PC-9 (cell line): ENCODE measurements at places on chromosomes 6 and 20. TPM values are rescaled to one million over a fixed set of nuclear protein-coding genes. Genes with fewer than 3 reads are reported as not detected.
A peak's percentile ranks its signal among the peaks of the same experiment; 100 is the strongest.

COL19A1 gene
- not detected in 2 replicates for total RNA-seq

GRCh38 chr20:2804852-2805688 is 4.6 kb upstream of the CPXM1 start:
- no peak overlapping the region for H3K4me3 ChIP-seq
- no peaks in the 10 kb centered on the region for H3K4me1 ChIP-seq
- DNase-seq = no peak
- peaks cover 29% of the 10 kb centered on the region for H3K27me3 ChIP-seq
- no peaks in the 10 kb centered on the region for H3K36me3 ChIP-seq

TRAPPC3L gene
- total RNA-seq = not detected in 2 replicates

DNA sequence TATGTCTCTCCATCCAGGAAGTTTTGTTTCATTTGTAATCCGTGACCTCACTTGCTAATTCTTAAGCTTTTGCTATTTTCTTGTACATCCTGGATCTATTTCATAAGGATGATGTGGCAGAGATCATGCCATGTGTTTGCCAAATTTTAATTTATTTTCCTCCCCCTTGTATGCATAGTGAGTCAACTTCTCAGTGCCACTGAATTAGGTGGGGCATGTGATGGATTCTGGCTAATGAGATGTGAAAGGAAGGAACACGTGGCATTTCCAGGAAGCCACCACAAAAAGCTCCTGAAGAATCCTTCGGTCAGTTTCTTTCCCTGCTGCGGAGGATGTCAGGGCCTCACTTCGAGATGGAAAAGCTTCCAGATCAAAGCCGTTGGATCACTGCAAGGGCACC is 86.2 kb upstream of the PRL start:
- H3K4me1 ChIP-seq = no peaks in the 10 kb centered on the region
- no peaks in the 10 kb centered on the region for H3K27me3 ChIP-seq
- H3K27ac ChIP-seq = no peak overlapping the region
- H3K4me3 ChIP-seq = no peak overlapping the region

DNA sequence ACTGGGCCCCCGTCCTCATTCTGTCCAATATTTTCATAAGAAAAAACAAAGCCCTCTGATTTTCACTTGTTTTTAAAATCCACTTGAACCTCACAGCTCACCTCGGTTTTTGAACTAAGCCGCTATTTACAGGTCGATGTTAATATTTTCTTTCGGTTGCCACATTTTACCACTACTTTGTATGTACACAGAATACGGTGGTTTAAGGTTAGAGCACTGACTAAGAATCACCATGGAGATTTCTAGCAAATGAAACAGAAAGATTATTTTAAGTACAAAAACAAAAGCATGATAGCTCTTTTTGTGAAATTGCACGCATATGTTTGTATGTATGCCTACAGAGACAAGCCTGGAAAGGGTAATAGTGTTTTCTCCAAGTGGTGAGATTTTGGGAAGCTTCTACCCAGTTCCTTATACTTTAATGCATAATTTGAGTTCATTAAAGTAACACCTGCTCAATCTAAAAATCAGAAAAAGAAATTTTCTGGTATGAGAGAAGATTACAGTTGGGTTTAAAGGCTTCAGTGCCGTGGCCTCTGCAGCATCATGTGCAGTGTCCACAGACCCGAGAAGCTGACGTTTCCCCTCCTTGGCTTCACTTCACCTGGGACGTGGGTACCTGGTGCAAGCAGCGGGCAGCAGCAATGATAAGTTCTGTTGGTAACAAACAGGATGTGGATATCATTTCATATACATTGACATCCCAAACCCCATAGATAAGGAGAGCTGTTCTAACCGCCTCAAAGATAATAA is 144.0 kb downstream of the UST start:
- no peak overlapping the region for H3K27ac ChIP-seq
- no peaks in the 10 kb centered on the region for H3K27me3 ChIP-seq
- H3K4me1 ChIP-seq = no peaks in the 10 kb centered on the region
- no peak overlapping the region for H3K4me3 ChIP-seq
- DNase-seq = no peak

KIAA1755 gene
- total RNA-seq = 0.22 and 0.30 TPM in 2 replicates

DNA sequence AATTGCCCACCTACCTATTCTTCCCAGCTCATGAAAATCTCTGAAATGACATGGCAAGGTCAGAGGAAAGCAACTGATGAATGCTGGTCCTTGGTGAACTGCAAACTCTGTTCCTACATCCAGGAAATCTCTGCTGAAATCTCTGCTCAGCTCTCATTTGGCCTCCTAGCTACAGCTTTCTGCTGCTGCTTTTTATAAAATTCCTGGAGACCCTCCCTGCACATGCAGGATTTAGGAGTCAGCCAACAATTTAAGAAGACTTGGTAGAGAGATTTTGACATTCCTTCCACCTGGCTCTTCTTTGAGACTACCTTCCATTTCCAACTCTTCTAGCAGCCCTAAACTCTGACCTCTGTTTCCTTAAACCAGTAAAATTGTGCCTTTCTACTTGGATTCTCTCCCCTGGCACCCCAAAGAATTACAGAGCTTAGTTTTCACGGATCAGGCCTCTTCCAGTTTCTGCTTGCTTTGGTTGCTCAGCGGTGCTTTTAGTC is 55.5 kb downstream of the PDE7B start:
- no peaks in the 10 kb centered on the region for H3K27me3 ChIP-seq
- H3K36me3 ChIP-seq = no peaks in the 10 kb centered on the region
- no peaks in the 10 kb centered on the region for H3K4me1 ChIP-seq
- no peak overlapping the region for H3K4me3 ChIP-seq
- no peak overlapping the region for H3K27ac ChIP-seq

GRCh38 chr6:12058172-12058961 is 46.3 kb downstream of the HIVEP1 start:
- no peak for DNase-seq
- no peaks in the 10 kb centered on the region for H3K36me3 ChIP-seq
- H3K27me3 ChIP-seq = no peaks in the 10 kb centered on the region
- no peak overlapping the region for H3K4me3 ChIP-seq
- no peaks in the 10 kb centered on the region for H3K4me1 ChIP-seq
- no peak overlapping the region for H3K27ac ChIP-seq

DNA sequence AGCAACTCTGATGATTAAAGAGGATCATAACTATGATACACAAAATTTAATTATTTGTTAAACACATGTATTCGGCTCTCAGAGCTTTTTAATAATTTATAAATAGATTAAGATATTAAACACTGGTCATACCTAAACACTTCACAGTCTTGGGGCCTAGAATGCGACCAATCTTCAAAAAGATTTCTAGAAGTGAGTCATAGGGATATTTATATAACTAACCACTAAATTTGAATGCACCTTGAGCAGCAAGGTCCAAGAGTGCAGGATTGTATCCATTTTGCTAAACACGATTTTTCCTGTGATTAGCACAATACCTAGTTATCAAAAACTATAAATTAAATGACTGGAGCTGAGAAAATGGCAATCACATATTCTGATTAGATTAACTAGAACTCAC is 709.3 kb downstream of the EPHA7 start:
- DNase-seq = no peak
- H3K27ac ChIP-seq = no peak overlapping the region
- no peaks in the 10 kb centered on the region for H3K4me1 ChIP-seq

DNA sequence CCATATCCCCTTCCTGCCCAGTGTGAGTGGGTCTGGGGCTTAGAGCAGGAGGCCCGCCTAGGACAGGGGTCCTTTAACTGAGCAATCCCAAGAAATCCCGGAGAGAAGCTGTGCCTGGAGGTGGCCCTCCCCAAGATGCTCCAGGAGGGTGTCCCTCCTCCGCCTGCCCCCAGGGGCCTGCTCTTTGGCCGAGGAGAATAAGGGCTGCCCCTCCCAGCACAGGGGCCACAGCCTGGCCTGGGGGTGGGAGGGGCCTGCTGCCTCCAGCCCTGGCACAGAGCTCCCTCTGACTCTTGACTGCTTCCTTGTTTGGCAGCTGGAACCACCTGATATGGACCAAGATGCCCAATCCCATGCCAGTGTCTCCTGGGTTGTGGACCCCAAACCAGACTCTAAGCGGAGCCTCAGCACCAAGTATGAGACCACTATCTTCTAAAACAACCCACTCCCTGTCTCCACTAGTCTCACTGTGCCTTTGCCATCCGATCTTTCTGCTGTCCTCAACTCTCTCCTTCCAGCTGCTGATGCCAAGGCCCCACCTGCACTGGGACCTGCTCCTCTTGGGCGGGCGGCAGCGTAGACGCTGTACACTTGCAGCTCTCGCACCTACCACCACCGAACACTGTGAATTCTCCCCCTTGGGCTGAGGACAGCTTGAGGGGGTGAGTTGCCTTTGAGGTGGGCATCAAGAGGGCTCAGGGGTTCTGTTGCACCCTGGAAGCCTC is 54.3 kb downstream of the TCP11 start:
- H3K36me3 ChIP-seq = no peaks in the 10 kb centered on the region
- H3K27ac ChIP-seq = no peak overlapping the region
- H3K27me3 ChIP-seq = no peaks in the 10 kb centered on the region
- no peak for DNase-seq
- no peak overlapping the region for H3K4me3 ChIP-seq

- no peaks in the 10 kb centered on the region for H3K36me3 ChIP-seq
- DNase-seq = no peak
- H3K27me3 ChIP-seq = no peaks in the 10 kb centered on the region
- no peaks in the 10 kb centered on the region for H3K4me1 ChIP-seq
These were observed 114.5 kb downstream of the MMUT start for GRCh38 chr6:49348561-49348960.

PTGIS gene
- total RNA-seq = 26.9 and 30.3 TPM in 2 replicates

PRDM1 gene
- 1.4 and 2.6 TPM in 2 replicates for total RNA-seq

SYNE1 gene
- total RNA-seq = 13.4 and 14.8 TPM in 2 replicates

LY6G6C gene
- 1.2 and 2.1 TPM in 2 replicates for total RNA-seq

GRCh38 chr6:116447496-116448011 is 13.6 kb upstream of the CALHM6 start:
- no peaks in the 10 kb centered on the region for H3K36me3 ChIP-seq
- peaks cover 26% of the 10 kb centered on the region for H3K4me1 ChIP-seq
- no peaks in the 10 kb centered on the region for H3K27me3 ChIP-seq

DNA sequence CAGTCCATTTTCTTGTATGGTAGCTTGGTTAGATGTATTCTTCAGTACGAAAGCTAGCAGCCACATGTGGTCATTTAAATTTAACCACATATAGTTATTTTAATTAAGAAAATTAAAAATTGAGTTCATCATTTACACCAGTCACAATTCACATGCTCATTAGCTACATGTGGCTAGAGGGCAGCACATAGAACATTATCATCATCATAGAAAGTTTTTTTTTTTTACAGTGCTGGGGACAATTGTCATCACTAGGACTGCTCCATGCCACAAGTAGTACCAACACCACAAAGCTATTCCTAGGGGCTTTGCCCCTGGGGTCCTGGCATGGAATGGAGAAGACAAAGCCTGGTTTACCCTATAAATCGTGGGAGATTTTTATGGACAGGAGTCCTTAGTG is 30.5 kb downstream of the PLCB4 start:
- no peaks in the 10 kb centered on the region for H3K36me3 ChIP-seq
- no peak for DNase-seq
- no peaks in the 10 kb centered on the region for H3K27me3 ChIP-seq
- H3K27ac ChIP-seq = no peak overlapping the region
- no peak overlapping the region for H3K4me3 ChIP-seq

- no peaks in the 10 kb centered on the region for H3K4me1 ChIP-seq
- DNase-seq = no peak
These were observed 17.4 kb upstream of the EEF1A1 start for GRCh38 chr6:73538116-73538779.

LPA gene
- not detected in 2 replicates for total RNA-seq

C6orf15 gene
- 21.1 and 21.6 TPM in 2 replicates for total RNA-seq

COX4I2 gene
- not detected in 2 replicates for total RNA-seq

DACT2 gene
- total RNA-seq = not detected in 2 replicates

DNA sequence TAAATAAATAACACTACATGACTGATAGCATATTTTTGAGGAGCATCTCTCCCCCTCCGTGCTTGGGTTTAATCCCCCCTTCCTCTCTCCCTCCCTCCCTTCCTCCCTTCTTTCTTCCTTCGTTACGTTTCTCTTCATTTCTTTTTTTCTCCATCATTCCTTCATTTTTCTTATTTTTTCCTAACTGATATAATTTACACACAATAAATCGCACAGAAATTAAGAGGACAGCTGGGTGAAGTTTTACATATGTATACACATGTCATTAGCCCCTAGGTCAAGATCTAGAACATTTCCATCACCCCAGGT is 51.4 kb upstream of the EZR start:
- no peak for DNase-seq
- H3K4me1 ChIP-seq = peaks cover 48% of the 10 kb centered on the region
- H3K36me3 ChIP-seq = no peaks in the 10 kb centered on the region
- no peaks in the 10 kb centered on the region for H3K27me3 ChIP-seq

LAMA4 gene
- 58.3 and 91.0 TPM in 2 replicates for total RNA-seq

DNA sequence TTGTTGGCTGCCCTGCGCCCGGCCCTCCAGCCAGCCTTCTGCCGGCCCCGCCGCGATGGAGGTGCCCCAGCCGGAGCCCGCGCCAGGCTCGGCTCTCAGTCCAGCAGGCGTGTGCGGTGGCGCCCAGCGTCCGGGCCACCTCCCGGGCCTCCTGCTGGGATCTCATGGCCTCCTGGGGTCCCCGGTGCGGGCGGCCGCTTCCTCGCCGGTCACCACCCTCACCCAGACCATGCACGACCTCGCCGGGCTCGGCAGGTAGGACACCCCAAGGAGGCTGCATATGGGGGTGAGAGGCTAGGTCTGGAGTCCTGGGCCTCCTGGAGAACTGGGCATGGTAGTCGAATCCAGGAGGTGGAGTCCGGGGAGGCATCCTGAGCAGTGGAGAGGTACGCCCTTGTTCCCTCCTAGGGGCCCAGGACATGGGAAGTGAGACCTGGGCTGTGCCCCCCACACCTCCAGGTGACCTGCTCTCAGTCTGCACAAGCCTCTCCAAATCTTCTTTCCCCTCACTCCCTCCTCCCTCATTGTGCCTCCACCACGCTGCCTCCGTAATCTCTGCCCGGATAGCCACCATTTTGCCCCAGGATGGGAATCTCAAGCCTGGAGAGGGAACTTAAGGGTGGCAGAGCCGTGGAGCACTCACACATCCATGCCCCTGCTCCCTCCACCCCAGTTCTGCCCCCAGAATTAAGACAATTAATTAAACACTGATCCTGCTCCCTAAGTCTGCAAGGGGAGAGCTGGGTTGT is 541 bp downstream of the CDC25B start:
- no peak overlapping the region for H3K27ac ChIP-seq
- H3K27me3 ChIP-seq = no peaks in the 10 kb centered on the region
- H3K4me3 ChIP-seq = peak overlapping the region; percentile 95
- no peaks in the 10 kb centered on the region for H3K36me3 ChIP-seq

ATAT1 gene
- total RNA-seq = 15.1 and 29.4 TPM in 2 replicates

CALHM5 gene
- not detected in 2 replicates for total RNA-seq

MARCKS gene
- total RNA-seq = 93.2 and 106 TPM in 2 replicates

DNA sequence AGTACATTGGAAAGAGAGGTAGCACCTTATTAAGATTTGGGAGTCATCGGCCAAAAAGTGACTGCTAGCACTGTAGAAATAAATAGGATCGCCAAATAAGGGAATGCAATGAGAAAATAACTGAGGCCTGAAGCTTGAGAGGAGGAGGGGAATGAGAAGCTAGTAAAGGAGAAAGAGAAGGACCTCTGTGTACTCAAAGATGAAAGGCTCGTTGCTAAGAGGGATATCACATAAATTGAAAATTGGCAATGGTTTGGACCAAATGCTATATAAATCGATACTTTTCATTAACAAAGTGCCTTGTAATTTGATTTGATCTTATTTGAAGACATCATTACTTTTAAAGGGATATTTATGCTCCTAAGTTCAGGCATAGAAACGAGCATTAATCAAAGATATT is 796.3 kb downstream of the QKI start:
- no peak overlapping the region for H3K4me3 ChIP-seq
- no peaks in the 10 kb centered on the region for H3K36me3 ChIP-seq
- DNase-seq = no peak
- H3K27ac ChIP-seq = no peak overlapping the region
- no peaks in the 10 kb centered on the region for H3K4me1 ChIP-seq
- peaks cover 24% of the 10 kb centered on the region; the same call in 1 of the 2 replicates for H3K27me3 ChIP-seq
